ENCODE measurements at places on chromosomes 16 and 17.

DNA sequence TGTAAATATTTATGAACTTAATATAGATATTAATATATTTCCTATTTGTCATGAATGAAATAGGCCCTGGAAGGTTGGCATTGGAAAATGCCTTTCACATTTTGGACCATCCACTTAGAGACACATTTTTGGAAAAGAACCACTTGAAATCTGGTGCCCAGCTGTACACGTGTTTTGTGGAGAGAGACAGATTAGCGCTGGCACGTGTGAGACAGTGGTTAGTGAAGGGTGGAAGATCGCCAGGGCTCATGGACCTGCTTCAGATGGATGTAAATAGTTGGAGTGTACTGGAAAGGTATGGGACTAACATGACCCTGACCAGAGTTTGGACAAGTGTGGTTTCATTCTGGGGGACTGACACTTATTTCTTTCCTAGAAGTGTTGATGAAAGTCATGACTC is 222.9 kb downstream of the PRKCA start:
- DNase-seq, result no peak

DNA sequence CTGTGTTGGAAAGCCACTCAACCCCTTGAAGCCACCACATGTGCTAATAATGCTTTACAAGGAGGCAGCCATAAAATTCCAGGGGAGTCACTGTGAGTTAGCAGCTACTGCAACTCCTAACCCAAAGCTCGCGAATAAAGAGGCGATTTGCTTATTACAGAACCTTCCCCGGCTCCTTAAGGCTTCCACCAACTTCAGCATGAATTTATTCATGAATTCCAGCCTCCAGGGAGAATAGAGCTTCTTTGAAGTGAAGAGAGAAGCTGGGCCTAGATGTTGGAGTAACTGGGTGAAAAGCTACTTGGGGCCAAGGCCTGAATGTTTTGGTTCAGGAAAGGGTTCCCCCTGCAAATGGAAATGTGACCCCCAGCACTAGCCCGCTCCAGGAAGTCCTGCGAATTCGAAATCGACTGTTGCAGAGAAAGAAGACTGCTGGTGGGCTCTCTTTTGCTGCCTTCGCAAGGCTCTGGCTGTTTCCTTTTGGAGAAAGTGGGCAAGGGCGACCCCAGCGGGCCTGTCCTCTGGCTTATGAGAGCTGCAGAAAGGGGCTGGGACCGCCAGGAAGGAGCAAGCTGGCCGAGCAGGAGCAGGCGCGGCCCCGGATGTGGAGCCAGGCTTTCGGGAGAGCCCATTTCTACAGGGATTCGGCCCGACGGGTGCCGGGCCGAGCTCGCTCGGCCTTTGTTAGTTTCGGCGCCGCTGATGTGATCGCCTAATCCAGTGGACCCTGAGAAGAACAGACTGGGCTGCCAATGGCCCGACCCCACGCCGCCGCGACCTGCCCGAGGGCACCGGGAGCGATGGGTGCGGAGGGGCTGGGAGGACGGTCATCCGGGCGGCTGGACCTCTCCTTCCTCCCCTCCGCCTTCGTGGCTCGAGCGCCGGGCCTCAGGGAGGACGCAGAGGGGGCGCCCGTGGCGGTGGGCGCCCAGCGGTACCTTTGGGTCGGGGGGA is 7.6 kb downstream of the CBX8 start:
- no peak for DNase-seq

- no peak for DNase-seq
These were observed 9.5 kb downstream of the MPP2 start for GRCh38 chr17:43897831-43898230.

DNA sequence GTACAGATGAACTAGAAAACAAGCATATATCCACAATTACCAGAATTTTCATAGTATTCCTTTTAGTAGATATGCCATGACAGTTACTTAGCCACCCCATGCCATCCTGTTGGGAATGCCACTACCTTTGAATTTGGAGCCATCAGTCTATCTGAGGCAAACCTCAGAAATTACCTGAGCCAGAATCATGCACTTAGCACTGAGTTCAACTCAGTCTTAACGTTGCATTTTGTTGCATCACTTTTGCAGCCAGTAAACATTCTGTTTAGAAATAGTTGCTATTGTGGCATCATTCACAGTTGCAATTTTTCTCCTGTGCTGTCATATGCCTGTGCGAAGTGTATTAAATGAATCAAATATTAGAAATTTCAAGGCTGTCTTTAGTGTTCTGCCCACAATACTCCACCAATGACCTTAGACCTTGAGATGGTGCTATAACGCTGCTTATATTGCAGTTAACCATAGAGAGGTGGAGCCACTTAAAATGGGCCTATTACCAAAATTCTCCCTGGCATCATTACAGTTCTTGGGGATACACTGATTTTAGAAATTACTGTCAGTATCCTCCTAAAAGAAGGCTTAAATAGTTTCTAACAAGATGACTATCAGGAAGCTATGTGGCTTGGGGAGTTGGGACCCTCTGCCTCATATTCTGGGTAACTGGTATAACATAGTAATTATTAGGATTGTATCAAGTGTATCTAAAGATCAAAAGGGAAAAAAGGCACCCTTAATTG is 11.1 kb downstream of the PTRH2 start:
- no peak for DNase-seq
